ENCODE measurements at places on chromosomes 2 and 18. TPM values are rescaled to one million over a fixed set of nuclear protein-coding genes. Genes with fewer than 3 reads are reported as not detected.

Gene HOXD13
- total RNA-seq, result not detected

GRCh38 chr2:100998235-100998573 is 3.9 kb upstream of the RPL31 start:
- no peak for DNase-seq
- peaks cover 13% of the 10 kb centered on the region for H3K4me1 ChIP-seq
- no peak overlapping the region for H3K27ac ChIP-seq
- H3K27me3 ChIP-seq, result no peaks in the 10 kb centered on the region

DNA sequence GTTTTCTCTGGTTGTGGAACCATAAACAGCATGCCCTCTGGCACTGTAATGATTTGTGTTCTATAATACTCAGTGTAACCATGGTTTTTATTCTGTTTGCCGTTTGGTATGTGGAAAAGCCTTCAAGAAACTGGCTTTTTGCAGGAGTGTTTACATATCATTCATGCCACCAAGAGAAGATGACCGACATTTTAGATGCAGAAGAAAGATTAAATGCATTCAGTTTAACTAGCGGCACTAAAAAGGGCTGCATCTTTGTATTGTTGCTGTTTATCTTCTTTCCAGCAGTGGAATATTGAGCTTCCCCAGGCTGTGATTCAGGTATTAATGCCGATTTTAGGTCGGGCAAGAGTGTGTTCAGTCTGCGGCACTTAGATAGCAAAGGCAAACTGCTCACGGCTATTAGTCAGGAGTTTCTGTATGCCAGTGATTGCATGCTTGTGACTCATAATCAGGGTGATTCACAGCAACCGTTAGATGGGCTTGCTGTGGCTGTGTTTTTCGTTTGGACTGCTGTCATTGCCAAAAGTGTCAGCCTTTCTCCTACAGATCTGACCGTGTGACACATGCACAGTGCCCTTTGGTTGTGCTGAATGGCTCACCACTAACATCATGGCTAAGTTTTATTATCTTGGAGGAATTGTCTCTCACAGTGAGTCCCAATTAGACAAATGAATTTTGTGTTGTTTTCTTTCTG is 479.7 kb downstream of the PARD3B start:
- peaks cover 5% of the 10 kb centered on the region for H3K4me1 ChIP-seq
- no peak overlapping the region for H3K27ac ChIP-seq
- peak overlapping the region; percentile 58 for H3K4me3 ChIP-seq
- H3K27me3 ChIP-seq, result no peaks in the 10 kb centered on the region
- no peak for DNase-seq

DNA sequence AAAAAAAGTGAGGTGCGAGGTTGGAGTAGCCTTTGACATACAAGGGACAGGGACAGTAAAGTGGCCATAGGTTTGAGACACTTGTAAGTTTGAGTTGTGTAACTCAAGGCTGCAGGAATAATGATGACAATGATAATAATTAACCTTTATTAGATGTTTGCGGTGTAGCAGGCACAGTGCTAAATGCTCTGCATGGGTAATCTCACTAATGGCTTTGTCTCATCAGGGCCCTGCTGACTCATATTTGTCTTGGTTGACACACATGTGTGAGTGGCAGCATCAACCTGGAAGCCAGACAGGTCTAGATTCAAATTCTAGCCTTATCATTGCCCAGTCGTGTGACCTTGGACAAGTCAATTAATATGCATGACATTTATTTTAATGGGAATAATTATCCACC is 126.2 kb downstream of the FSHR start:
- H3K27ac ChIP-seq, result no peak overlapping the region
- no peak for DNase-seq
- no peak overlapping the region for H3K4me3 ChIP-seq
- no peaks in the 10 kb centered on the region for H3K36me3 ChIP-seq
- H3K4me1 ChIP-seq, result no peaks in the 10 kb centered on the region

Gene IL1R1
- total RNA-seq, result 11.7 TPM

- no peaks in the 10 kb centered on the region for H3K36me3 ChIP-seq
- no peak for DNase-seq
- no peak overlapping the region for H3K4me3 ChIP-seq
- no peaks in the 10 kb centered on the region for H3K4me1 ChIP-seq
- H3K27me3 ChIP-seq, result no peaks in the 10 kb centered on the region
These were observed 45.6 kb upstream of the GALNT3 start for GRCh38 chr2:165839610-165840009.

All from CD4-positive, CD25-positive, alpha-beta regulatory T cell (primary cell).